ENCODE measurements at places on chromosomes 5 and 9. TPM values are rescaled to one million over a fixed set of nuclear protein-coding genes. Genes with fewer than 3 reads are reported as not detected.

DNA sequence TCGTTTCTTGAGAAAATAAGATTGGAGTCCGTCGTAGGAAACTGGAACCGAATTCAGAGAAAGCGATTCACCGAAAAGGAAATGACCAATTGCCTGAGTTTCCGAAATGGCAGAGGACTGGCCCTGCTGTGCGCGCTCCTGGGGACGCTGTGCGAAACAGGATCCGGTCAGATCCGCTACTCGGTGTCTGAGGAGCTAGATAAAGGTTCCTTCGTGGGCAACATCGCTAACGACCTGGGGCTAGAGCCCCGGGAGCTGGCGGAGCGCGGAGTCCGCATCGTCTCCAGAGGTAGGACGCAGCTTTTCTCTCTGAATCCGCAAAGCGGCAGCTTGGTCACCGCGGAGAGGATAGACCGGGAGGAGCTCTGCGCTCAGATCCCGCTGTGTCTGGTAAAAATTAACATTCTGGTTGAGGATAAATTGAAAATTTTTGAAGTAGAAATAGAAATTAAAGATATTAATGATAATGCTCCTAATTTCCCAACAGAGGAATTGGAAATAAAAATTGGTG lies 379 bp downstream of the PCDHGA3 start:
- DNase-seq = no peak

- peak; percentile 61 for DNase-seq
Observed at GRCh38 chr5:137075163-137075970, 423.8 kb downstream of the SPOCK1 start.

- DNase-seq = no peak
Observed at GRCh38 chr9:105431424-105432246, 16.2 kb upstream of the FSD1L start.

GRCh38 chr9:111759762-111760639 lies 34.7 kb downstream of the SHOC1 start:
- peak; percentile 92 for DNase-seq

GRCh38 chr5:179880066-179880650 lies 21.5 kb upstream of the MRNIP start:
- DNase-seq = no peak

- DNase-seq = peak; percentile 86
Observed at GRCh38 chr9:124126648-124127646, 115.4 kb downstream of the LHX2 start.

DNA sequence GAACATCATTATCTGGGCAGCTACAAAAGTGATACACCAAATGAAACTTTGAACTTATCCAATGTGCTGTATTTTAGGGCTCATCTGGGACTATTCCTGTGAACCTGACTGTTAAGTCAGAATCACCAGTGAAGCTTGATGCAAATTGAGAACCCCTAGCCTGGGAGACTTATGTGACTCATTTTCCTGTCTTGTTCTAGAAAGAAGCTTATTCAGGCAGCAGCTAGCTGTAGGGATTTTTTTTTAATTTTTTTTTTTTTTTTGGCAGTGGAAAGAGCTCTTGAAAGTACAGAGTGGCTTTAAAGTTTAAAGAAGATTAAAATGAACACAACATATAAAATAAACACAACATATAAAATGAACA lies 81.1 kb upstream of the TNFAIP8 start:
- peak; percentile 82 for DNase-seq

DNA sequence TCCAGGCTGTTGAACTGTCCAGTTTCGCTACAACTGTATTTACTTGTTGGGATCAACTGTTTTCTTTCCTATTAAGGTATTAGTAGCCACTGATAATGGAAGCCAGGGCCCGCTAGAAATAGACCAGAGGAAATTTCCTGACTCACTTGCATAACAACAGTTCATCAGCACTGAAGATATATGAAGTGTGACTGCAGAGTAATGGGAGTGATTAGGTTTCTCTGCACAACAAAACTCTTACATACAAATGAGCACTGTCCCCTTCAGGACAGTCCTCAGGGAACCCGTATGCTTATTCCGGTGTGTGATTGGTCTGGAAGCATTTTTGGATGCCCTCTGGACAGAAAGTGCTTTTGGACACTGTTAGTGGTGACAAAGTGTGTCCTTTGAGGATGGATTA lies 55.3 kb downstream of the LIX1 start:
- DNase-seq = no peak

- DNase-seq = no peak
Observed at GRCh38 chr9:16155878-16156277, 603.0 kb downstream of the CCDC171 start.

GRCh38 chr9:122827761-122828093 lies 661 bp downstream of the PDCL start:
- DNase-seq = peak; percentile 64

DNA sequence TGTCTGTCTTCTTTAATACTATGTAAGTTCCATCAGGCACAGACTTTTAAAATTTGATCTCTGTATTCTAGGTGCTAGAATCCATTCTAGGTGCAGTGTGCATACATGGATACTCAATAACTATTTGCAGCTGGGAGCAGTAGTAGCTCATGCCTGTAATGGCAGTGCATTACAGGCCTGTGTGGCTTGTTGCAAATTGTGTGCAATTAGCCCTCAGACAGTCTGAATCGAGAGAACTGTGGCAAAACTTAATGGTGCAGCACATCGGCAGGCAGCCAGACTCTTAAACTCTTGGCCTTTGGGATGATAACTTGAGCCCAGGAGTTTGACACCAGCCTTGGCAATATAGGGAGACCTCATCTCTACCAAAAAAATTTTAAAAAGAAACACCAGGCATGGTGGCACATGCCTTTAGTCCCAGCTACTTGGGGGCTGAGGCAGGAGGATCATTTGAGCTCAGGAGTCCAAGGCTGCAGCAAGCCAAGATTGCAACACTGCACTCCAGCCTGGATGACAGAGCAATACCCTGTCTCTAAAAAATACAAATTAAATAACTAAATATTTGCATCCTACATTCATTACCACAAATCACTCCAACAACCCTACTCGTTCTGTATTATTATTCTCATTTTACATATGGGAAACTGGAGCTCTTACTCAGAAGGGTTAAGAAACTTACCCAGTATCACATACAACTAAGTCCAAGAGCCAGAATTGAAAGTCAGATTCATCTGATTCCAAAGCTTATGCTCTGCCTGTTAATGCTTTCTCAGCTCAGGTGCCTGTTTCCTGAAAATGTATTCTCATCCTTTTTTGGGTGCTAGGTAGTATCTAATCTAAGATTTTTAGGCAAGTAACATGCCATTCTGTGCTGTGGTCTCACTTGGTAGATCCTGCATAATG lies 30.1 kb downstream of the PRKACG start:
- DNase-seq = no peak

- DNase-seq = no peak
Observed at GRCh38 chr5:37940931-37941623, 101.2 kb upstream of the GDNF start.

GRCh38 chr9:7089406-7090193 lies 331.8 kb downstream of the KDM4C start:
- no peak for DNase-seq

DNA sequence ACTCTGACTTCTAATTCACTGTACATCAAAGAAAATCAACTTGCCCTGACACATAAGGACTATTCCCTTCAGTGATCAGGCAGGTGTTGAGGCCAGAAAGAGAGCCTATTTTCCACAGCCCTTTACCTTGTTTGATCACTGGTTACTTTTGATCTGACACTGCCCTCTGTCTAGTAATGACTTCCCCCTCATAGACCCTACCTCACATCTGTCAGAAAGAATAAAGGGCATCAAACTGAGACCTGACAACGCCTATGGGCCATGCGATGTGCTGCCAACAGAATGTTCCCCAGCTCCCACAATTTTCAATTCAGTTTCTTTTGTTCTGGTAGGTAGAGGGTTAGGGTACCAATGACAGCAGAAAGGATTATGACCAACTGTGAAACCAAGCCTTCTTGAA lies 47.7 kb downstream of the FBXL17 start:
- DNase-seq = no peak

DNA sequence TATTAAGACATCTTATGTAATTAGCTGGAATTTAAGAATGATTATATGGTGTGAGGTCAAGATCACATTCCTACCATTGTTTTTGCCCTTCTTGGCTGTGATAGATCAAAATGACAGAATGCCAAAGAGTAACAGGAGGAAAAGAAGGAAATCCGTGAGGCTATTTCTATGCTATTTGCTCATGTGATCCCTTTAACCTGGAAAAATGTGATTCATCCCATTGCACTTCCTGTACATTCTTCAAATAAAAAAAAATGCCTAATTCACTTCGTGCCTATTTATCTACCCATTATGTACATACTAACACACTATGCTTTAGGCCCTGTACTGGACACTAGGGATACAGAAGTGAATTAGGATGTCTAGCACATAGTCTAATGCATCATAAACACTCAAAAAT lies 154.1 kb upstream of the PAPPA start:
- DNase-seq = no peak

- peak; percentile 89 for DNase-seq
Observed at GRCh38 chr9:5688109-5688508, 59.2 kb downstream of the RIC1 start.

- DNase-seq = peak; percentile 0
Observed at GRCh38 chr9:27888661-27889295, 315.5 kb upstream of the C9orf72 start.

Gene ZNF883
- 0.60 TPM for total RNA-seq

Gene RAD23B
- 75.0 TPM for total RNA-seq

Gene COL15A1
- 31.5 TPM for total RNA-seq

Gene CDH18
- not detected for total RNA-seq

Gene GPR150
- total RNA-seq = 0.05 TPM
